ENCODE measurements at places on chromosomes 11 and 22.
A peak's percentile ranks its signal among the peaks of the same experiment; 100 is the strongest.

DNA sequence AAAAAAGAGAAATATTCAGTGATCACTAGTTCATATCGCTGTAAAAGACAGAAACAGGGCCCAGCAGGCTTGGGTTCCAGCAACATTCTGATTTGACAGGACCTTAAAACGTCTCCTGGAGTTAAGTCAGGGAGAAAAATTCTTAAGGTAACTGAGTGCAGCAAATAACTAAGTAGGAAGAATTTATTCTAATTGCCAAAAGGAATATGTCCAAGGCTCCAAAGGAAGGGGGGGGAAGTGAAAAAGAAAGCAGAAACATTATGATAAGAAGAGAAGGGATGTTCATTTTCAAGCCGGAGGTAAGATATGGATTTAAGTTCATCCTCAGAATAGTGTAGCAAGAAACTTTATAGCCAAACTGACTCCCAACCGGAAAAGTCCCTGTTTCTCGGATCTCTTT, 90.4 kb downstream of the WT1 start:
- DNase-seq = no peak

- DNase-seq = no peak
Observed at GRCh38 chr11:119262668-119263351, 54.1 kb downstream of the MCAM start.

DNA sequence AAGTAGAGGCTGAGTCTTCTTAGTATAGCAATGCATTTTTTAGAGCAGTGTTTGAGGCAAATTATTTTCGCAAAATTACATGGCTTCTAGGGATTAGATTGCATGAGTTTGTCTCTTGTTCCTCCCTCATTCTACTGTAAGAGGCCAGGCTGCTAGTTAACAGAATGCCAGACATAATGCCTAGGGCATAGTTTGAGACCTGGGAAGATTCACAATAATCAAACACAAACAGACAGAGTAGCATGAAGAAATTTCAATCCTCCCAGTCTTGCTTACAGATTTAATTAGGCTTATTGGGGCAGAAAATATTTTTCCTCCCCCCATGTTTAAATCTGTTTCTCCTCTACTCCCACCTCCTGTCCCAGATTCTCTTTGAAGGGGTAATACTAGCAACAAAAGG, 48.3 kb downstream of the ARHGEF12 start:
- DNase-seq = no peak

GRCh38 chr11:119513131-119513805, 90.3 kb upstream of the THY1 start:
- DNase-seq = no peak

- no peak for DNase-seq
Observed at GRCh38 chr11:46235777-46236688, 41.4 kb upstream of the CREB3L1 start.

- peak; percentile 28 for DNase-seq
Observed at GRCh38 chr11:116275635-116276034, 497.2 kb downstream of the BUD13 start.

Measured in Caki2 (cell line).